Activated CD4-positive, alpha-beta T cell treated with anti-CD3 and anti-CD28 coated beads, Interleukin-2, Interleukin-4, amounts not matched to agents 100 ng/mL and 50 ng/mL, durations not matched to agents 16 hours and 8 hours (primary cell): ENCODE measurements at places on chromosomes 13 and 19.

GRCh38 chr19:5339198-5339949 lies 1.2 kb downstream of the PTPRS start:
- DNase-seq = no peak

DNA sequence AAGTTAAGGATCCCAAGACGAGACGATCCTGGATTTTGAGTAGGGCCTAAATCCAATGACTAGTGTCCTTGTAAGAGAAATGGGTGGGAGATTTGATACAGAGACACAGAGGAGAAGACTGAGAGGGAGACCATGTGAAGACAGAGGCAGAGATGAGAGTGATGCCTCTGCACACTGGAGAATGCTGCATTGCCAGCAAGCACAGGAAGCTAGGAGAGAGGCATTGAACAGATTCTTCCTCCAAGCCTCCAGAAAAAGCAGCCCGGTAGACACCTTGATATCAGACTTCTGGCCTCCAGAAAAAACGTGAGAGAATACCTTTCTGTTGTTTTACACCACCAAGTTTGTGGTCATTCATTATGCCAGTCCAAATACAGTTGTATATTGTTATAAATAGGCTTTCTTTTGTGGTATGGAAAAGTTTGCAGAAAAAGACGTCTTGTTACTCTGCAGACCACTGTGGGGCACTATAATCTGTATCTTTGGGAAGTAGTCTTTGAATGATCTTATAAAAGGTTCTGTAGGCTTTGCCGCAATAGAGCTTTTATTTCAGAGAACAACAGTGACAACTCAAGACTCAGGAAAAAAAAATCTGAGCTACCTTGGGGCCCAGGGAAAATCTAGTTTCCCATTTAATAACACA lies 17.9 kb upstream of the RFC3 start:
- no peak for DNase-seq

- DNase-seq = no peak
These were observed 12.9 kb downstream of the ADGRE5 start for GRCh38 chr19:14394167-14394566.

GRCh38 chr19:42105368-42105767 lies 26.9 kb downstream of the POU2F2 start:
- no peak for DNase-seq

- no peak for DNase-seq
These were observed 240.9 kb downstream of the LMO7 start for GRCh38 chr13:75877071-75877470.
